Large intestine (tissue), 12 donors: ENCODE measurements at places on chromosomes 13 and 19.

DNA sequence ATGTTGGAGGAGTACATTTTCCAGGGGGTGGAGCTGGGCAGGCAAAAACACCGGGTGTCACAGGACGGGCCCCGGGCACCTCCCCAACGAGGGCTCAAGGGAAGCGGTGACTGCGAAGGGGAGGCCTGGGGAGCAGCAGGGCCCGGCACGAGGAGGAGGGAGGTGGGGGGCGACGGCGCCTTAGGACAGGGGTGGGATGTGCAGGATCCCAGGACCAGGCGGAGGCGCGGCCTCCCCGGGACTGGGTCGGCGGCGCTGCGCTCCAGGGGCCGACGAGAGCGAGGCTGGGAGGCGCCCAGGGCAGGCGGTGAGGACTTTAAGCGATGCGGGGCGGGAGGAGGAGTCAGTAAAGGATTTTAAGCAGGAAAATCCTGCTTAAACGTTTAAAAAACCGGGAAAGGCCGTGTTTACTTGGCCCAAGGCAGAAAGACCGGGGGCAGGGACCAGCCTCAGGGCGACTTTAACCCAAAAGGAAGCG, 427 bp downstream of the ZNF160 start:
- no peak for DNase-seq

GRCh38 chr13:21557995-21558394, 46.0 kb downstream of the MICU2 start:
- no peak for DNase-seq

DNA sequence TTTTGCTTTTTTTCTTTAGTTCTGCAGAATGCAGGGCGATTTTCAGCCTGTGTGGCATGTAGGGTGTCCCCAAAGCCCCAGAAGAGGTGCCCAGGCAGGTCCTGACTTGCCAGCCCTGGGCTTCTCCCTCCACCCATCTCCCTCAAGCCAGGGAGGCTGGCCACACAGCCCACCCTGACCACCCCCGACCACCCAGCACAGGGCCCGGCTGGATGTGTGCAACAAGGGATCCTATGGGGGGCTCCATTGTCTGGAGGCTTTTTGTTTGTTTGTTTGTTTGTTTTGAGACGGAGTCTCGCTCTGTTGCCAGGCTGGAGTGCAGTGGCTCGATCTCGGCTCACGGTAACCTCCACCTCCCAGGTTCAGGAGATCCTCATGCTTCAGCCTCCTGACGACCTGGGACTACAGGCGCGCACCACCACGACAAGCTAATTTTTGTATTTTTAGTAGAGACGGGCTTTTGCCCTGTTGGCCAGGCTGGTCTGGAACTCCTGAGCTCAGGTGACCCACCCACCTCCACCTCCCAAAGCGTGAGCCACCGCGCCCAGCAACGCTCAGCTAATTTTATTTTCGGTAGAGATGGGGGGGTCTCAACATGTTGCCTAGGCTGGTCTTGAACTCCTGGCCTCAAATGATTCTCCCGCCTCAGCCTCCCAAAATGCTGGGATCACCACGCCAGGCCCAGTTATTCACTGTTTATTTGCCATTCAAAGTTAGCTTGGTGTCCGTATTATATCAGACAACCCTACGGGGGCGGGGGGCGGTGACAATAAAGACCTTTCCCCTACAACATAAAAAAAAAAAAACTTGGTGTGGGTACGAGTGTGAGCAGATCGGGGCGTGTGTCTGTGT, 7.8 kb upstream of the MKNK2 start:
- DNase-seq = no peak

DNA sequence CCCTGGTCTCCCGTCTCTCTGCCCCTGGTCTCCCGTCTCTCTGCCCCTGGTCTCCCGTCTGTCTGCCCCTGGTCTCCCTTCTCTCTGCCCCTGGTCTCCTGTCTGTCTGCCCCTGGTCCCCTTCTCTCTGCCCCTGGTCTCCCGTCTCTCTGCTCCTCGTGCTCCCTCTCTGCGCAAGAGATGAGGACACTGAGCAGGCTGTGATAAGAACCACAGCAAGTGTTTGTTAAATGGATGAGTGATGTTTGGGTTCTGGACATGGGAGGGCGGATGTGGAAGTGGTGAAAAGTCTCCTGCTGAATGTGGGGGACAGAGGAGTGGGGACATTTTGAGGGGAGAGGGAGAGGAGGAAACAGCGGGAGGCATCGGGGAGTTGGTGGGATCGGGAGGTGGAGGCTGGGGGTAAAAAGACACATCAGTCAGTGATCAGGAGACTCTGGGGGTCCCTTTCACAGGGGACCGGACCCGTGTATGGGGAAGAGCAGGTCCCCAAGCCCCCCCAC, 8.0 kb downstream of the NPAS1 start:
- no peak for DNase-seq

DNA sequence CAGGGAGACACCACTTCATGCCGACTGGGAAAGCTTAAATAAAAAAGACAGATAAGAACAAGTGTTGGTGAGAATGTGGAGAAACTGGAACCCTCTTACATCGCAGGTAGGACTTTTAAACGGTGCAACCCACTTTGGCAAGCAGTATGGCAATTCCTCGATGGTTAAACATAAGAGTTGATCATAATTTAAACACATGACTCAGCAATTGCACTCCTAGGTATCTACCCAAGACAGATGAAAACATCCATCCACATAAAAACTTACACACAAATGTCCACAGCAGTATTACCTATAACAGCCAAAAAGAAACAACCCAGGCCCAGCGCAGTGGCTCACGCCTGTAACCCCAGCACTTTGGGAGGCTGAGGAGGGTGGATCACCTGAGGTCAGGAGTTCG, 21.9 kb downstream of the FLT1 start:
- no peak for DNase-seq

DNA sequence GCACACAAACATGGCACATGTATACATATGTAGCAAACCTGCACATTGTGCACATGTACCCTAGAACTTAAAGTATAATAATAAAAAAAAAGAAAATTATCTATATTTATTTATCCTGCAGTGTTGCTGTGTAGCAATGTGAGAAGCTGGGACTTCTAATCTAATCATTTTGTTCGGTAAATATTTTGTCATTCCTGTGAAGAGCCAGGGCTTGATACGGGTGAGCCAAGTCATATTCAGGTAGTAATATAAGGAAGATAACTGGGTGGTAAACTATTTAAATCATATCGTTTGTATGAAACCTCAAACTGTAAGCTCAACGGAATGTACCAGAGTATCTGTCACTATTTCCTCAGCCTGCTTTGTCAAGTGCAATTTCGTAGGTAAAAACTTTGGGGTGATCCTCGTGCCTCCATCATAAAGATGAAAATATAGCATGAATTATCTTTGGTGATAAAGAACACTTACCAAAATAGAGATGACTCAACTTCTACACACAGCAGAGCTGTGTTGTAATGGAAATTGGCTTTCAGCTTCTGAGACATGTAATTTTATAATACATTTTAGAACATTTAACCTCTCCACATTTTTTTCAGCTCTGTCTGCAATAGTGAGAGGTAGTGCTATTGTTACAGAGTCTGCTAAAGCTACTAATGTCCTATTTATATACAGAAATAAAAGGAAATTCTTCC, 92.9 kb downstream of the PCDH9 start:
- no peak for DNase-seq

GRCh38 chr19:38834590-38834989, 3.0 kb upstream of the ECH1 start:
- no peak for DNase-seq

DNA sequence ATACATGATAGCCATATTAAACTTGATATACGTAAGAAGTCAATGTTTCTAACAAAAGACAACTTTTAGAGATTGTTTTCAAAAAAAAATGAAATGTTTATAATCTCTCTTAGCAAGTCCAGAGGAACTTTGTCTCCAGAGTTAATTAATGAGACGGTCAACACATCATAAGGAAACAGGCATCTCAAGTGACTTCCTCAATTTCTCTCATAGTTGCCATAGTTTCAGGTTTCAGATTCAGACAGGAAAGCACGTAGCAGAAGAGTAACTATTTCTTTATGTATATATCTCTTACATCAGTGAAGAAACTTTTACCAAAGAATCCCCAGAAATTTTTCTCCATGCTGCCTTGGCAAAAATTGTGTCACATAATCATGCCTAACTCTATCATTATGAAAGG, 159.6 kb upstream of the ATXN8OS start:
- no peak for DNase-seq

- DNase-seq = no peak
Measured at GRCh38 chr13:106602178-106602577, 34.2 kb upstream of the ARGLU1 start.

GRCh38 chr19:38351865-38352395, 16.3 kb downstream of the CATSPERG start:
- DNase-seq = no peak

- DNase-seq = peak; percentile 45
Measured at GRCh38 chr19:2464389-2464788, 7.6 kb upstream of the LMNB2 start.

DNA sequence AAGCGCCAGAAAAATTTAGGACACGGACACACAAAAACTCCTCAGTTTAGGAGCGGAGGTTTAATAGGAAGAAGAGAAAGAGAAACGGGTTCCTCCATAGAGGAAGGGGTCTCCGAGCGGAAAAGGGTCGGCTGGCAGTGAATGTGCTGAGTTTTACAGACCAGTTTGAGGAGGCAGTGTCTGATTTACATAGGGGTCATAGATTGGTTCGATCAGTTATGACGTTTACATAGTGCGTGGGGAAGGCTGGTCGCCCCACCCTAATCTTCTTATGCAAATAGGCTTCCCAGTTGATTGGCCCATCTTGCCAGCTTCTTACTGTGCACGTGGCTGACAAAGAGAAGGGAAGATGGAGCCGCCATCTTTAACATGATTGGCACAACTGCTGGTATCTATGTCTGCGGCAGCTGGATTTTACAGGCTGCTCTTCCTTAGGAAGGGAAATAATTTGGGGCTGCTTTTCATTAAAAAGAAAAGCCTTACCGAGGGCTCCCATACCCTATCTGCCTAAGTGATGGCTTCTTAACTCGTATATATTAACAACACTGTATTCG, 1.2 kb upstream of the ZNF225 start:
- DNase-seq = peak; percentile 65

- DNase-seq = peak; percentile 93
Measured at GRCh38 chr19:58575183-58576041, 2.3 kb upstream of the MZF1 start.

DNA sequence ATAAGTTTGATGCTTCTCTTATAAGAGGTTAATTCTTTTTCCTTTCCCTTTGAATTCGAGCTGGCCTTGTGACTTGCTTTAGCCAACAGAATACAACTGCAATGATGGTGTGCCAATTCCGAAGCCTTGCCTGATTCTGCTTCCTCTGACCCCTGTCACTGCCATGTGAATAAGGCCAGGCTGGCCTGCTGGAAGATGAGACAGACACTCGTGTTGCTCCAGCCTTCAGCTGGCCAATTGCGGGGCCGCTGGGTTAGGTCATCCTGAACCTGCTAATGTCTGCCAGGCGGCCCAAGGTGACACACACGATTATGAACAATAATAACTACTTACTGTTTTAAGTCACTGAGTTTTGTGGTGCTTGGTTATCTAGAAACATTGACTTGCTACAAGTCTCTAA, 352.0 kb downstream of the MYO16 start:
- no peak for DNase-seq

GRCh38 chr19:8456064-8456463, 11.3 kb downstream of the HNRNPM start:
- no peak for DNase-seq
